ENCODE measurements at places on chromosomes 12 and 14. TPM values are rescaled to one million over a fixed set of nuclear protein-coding genes. Genes with fewer than 3 reads are reported as not detected.

The FCF1 gene
- 40.8 TPM for total RNA-seq

The SLC10A1 gene
- not detected for total RNA-seq

The NGB gene
- total RNA-seq: not detected

The NANOG gene
- total RNA-seq: not detected

The DNAAF2 gene
- total RNA-seq: 11.3 TPM

The NID2 gene
- 41.7 TPM for total RNA-seq

The GDF3 gene
- total RNA-seq: not detected

The GLI1 gene
- total RNA-seq: 4.8 TPM

The PYGL gene
- 177 TPM for total RNA-seq

The TRHDE gene
- total RNA-seq: 0.14 TPM

The PHLDA1 gene
- 32.7 TPM for total RNA-seq

The RAPGEF3 gene
- 0.61 TPM for total RNA-seq

The PPP4R4 gene
- 0.48 TPM for total RNA-seq

The ASCL1 gene
- not detected for total RNA-seq

The SPRYD4 gene
- 1.9 TPM for total RNA-seq

The OTX2 gene
- total RNA-seq: not detected

The TAS2R14 gene
- total RNA-seq: 0.44 TPM

Measured in A549 treated with AZD2906 at 1 μM for 4 hours (cell line).